WTC11 (cell line): ENCODE measurements at places on chromosomes 5 and 9.

DNA sequence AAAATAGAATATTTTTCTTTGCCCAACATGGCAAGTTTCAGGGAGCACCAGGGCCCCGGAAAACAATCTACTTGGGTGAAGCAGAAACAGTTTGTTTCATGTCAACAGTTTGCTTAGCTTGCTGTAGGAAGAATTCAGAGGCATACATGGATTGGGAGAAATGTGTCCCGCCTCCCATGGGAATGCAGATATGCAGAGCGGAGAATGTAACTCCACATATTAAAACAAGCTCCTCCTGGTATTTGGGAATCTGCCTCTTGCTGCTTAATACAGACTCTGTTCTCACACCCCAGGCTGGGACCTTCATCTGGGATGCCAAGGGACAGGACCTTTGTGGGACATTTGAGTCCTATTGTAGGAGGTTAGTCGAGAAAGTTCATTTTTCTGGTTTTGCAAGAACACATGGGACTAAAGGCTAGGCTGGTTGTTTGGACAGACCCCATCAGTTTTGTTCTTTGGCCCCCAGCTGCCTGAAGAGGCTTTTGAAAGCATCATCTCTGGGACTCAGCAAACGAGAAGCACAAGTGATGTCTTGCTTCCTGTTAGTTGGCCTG is 220.5 kb upstream of the ADRA1B start:
- H3K36me3 ChIP-seq = peaks cover 3% of the 10 kb centered on the region; the same call in 1 of the 2 replicates
- H3K27me3 ChIP-seq = no peaks in the 10 kb centered on the region
- no peak overlapping the region for H3K4me3 ChIP-seq
- peaks cover 22% of the 10 kb centered on the region for H3K4me1 ChIP-seq
- H3K27ac ChIP-seq = no peak overlapping the region
- no peak for DNase-seq

- H3K4me1 ChIP-seq = peaks cover 43% of the 10 kb centered on the region
- H3K27me3 ChIP-seq = peaks cover 91% of the 10 kb centered on the region
- H3K36me3 ChIP-seq = no peaks in the 10 kb centered on the region
- DNase-seq = peak; percentile 41
Observed at GRCh38 chr5:2738700-2739359, 12.6 kb downstream of the IRX2 start.

- peaks cover 24% of the 10 kb centered on the region for H3K36me3 ChIP-seq
- H3K4me3 ChIP-seq = peak overlapping the region; percentile 81
- H3K27ac ChIP-seq = peak overlapping the region; percentile 8
- peaks cover 19% of the 10 kb centered on the region for H3K4me1 ChIP-seq
- DNase-seq = no peak
Observed at GRCh38 chr5:138438003-138438723, 694 bp upstream of the REEP2 start.

- no peak overlapping the region for H3K4me3 ChIP-seq
- DNase-seq = no peak
- no peak overlapping the region for H3K27ac ChIP-seq
Observed at GRCh38 chr5:490116-491106, 33.8 kb downstream of the SLC9A3 start.

DNA sequence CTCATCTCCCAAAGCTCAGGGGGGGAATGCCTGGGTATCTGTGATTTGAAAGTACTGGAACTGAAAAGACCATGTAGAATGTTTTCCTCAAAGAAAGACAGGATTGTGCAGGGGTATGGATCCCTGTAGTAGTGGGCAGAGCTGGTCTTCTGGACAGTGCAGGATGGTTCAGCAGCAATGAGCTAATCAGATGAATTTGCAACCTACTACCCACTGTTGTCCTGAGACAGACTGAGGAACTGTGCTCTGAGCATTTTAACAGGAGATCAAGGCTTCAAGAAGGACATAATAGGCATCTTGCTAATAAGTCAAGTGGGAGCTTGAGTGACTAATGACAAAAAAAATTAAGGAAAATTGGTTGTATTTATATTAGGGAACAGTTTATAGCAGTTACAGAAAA is 61.7 kb downstream of the FYB1 start:
- H3K36me3 ChIP-seq = no peaks in the 10 kb centered on the region
- no peak overlapping the region for H3K4me3 ChIP-seq
- no peak overlapping the region for H3K27ac ChIP-seq
- H3K4me1 ChIP-seq = no peaks in the 10 kb centered on the region

DNA sequence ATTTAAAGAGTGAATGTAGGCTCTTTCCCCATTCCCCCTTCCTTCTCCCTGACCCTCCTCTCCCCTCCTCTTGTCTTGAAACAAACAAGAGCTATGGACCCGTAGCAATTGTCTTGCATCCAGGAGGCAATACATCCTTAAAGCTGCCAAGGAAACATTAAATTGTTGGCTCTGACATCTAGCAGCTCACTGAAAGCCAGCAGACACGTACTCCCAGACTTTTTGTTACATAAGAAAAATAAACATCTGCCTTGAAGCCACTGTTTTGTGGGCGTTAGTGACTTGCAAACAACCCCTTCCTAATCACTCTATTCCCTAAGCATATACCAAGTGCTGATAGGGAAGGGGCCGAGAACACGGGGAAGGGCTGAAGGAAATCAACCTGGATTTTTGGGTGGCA is 8.6 kb downstream of the SLC45A2 start:
- peaks cover 63% of the 10 kb centered on the region for H3K4me1 ChIP-seq
- no peak overlapping the region for H3K4me3 ChIP-seq
- no peaks in the 10 kb centered on the region for H3K36me3 ChIP-seq
- H3K27ac ChIP-seq = no peak overlapping the region

DNA sequence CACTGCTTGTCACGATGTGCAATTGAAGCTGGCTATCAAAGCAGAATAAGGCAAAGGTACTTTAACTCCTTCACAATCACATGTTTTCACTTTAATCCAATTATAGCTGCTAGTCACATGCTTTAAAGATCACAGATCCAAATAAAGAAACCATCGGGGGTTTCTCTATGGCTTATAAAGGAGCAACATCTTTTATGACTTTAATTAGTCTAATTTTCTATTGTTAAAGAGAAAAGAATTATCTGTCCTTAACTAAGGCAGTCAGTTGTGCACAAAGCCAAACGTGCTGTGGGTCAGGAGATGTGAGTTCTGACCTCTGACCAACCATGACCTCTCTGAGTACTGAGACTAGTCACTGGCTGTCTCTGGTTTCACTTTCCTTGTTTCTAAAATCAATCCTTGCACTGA is 561.1 kb downstream of the RAB3C start:
- H3K27me3 ChIP-seq = no peaks in the 10 kb centered on the region
- H3K4me3 ChIP-seq = no peak overlapping the region
- DNase-seq = no peak
- H3K4me1 ChIP-seq = peaks cover under 1% of the 10 kb centered on the region; the same call in 1 of the 2 replicates
- H3K27ac ChIP-seq = no peak overlapping the region
- 0 out of 2 replicates have a peak, but pooled peaks cover 3% of the 10 kb centered on the region for H3K36me3 ChIP-seq

DNA sequence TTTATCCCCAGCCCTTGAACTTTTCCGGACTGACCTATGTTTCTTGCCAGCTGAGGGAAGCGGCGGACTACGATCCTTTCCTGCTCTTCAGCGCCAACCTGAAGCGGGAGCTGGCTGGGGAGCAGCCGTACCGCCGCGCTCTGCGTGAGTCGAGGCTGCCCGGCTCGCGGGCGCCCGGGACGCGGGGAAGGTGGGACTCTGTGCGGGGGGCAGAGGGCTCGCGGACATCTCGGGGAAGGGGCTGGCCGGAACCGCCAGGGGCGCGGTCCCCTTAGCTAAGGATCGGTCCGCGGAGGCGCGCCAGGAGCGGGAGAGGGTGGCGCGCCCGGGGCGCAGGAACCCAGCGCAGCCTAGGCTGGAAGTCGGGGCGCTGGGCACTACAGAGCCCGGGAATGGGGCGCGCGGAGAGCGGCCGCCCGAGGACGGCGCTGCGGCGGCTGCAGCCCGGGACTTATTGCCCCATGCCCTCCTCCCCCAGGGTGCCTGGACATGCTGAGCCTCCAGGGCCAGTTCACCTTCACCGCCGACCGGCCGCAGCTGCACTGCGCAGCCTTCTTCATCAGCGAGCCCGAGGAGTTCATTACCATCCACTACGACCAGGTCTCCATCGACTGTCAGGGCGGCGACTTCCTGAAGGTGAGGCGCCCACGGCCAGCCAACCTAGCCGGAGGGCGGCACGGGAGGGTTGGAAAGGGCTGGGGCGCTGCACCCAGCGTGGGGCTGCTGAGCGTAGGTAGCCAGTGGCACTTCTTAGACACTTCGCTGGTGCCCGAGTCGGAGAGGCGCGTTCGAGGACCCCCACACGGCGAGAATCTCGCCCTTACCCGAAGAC is 922 bp downstream of the CRHBP start:
- H3K36me3 ChIP-seq = no peaks in the 10 kb centered on the region
- peak overlapping the region; percentile 74 for H3K4me3 ChIP-seq
- no peak overlapping the region for H3K27ac ChIP-seq

- H3K27ac ChIP-seq = no peak overlapping the region
- H3K27me3 ChIP-seq = peaks cover 4% of the 10 kb centered on the region; the same call in 1 of the 2 replicates
- DNase-seq = no peak
- no peak overlapping the region for H3K4me3 ChIP-seq
- H3K36me3 ChIP-seq = no peaks in the 10 kb centered on the region
Observed at GRCh38 chr9:91164724-91165520, 196.8 kb downstream of the AUH start.

- no peaks in the 10 kb centered on the region; the same call in 1 of the 2 replicates for H3K27me3 ChIP-seq
- peaks cover 13% of the 10 kb centered on the region for H3K36me3 ChIP-seq
- no peak overlapping the region for H3K27ac ChIP-seq
Observed at GRCh38 chr5:139415221-139415861, 11.5 kb upstream of the SPATA24 start.

DNA sequence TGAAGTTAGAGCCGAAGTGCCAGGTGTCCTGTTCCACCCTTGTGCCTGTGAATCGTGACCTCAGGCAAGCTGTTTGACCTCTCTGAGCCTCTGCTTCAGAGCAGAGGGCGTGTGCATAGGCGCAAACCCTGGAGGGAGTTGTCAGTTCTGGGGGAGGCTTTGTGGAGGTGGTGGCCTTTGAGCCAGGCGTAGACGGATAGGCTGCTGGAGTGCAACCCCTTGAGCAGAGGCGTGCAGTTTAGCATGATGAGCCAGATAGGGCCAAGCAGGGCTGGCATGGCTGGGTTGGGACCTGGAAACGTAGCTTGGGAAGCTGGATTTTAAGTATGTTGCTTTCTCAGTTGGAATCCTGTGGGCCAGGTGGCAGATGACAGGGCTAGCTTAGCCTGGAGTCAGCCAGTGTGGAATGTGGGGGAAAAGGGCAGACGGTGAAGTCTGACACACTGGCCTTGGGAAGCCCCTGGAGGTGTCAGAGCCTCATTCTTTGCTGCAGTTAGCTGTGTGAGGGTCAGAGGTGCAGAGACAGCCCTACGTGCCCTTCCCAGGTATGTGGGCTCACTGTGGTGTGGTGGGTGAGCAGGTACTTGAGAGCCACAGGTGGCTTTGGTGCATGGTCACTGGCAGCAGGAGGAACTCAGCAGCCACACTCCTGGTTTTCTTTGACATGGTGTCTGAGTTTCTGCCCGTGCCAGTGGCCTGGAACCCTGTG is 93.4 kb downstream of the DAB2IP start:
- H3K36me3 ChIP-seq = no peaks in the 10 kb centered on the region
- H3K27me3 ChIP-seq = no peaks in the 10 kb centered on the region
- DNase-seq = no peak
- H3K27ac ChIP-seq = no peak overlapping the region
- H3K4me3 ChIP-seq = no peak overlapping the region

DNA sequence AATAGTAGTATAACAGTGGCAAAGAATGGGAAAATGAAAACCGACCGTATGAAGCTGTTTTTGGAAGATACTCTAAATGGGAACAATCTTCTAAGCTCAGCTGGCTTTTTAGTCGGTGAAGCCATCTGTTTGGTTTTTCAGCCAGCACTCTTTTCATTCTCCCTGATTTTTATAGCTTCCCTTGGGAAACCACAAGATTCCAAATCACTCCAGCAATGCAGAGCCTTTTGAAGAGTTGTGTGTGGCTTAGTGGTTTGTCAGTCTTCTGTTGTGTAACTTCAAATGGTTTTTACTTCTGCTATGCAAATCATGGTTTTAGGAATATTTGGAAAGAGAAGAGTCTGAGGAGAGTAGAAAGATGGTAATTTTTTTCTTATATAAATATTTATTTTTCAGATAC is 180.7 kb downstream of the KDM4C start:
- H3K4me1 ChIP-seq = peaks cover 4% of the 10 kb centered on the region; the same call in 1 of the 2 replicates
- no peak overlapping the region for H3K4me3 ChIP-seq
- H3K27ac ChIP-seq = no peak overlapping the region
- peaks cover 9% of the 10 kb centered on the region for H3K36me3 ChIP-seq

DNA sequence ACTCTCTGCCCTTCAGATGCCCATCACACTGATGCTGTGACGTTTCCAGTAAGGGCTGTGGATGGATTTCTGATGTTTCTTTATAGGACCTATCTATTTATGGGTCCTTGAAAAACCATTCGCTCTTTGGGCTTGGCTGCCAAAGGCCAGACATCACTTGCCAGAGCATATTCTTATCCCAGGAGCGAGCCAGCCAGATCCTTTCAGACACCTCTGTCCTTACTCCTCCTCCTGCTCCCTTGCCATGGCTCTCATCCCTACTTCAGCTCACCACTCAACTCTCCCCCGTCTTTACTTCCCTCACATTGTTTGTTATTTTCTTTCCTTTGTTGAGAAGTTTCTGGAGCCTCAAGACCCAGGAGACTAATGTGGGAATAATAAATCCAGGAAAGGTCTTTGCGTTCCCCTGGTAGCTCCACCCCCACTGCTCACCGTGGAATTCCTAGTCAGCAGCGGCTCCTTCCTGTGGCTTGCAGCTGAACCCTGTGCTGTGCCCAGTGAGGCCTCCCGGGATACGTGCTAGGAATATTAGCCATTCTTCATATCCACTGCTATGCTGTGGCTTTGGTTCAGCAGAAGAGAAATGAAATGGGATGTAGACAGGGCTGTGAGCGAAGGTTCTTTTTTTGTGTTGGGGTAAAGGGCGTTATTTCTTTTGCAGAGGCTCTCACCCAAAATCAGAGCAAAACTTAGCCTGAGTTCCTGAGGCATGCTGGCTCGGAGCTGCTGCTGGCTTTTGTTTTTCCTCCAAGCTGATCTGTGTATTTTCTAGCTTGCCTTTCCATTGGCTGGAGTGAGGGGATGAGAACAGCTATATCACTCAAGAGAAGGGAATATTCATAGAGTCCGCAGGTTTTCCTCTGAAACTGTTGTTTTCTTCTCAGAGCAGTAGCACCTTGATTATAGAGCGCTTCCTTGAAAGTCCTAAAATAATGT is 171.1 kb downstream of the SAXO1 start:
- H3K27me3 ChIP-seq = no peaks in the 10 kb centered on the region
- no peak overlapping the region for H3K4me3 ChIP-seq
- H3K27ac ChIP-seq = no peak overlapping the region
- no peaks in the 10 kb centered on the region for H3K36me3 ChIP-seq
- DNase-seq = peak; percentile 38

DNA sequence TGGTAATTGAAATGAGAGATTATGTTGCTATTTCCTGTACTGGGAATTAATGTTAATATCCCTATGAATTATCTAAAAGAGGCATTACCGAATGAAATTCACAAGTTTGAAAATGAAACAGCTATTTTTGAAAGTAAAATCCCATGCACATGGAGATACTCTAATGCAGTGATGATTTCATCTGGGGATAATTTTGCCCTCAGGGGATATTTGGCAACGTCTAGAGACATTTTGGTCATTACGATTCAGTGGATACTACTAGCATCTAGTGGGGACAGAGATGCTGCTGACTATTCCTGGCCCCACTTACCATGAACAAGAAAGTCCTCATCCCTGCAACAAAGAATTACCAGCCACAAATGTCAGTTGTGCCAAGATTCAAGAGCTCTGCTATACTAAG is 500.9 kb downstream of the EFNA5 start:
- H3K27me3 ChIP-seq = peaks cover 8% of the 10 kb centered on the region
- DNase-seq = no peak
- no peak overlapping the region for H3K4me3 ChIP-seq
- peaks cover 7% of the 10 kb centered on the region for H3K4me1 ChIP-seq
- H3K27ac ChIP-seq = no peak overlapping the region
